Astrocyte (in vitro differentiated cells and primary cell): ENCODE measurements at places on chromosomes 16 and 17.
A peak's percentile ranks its signal among the peaks of the same experiment; 100 is the strongest.

GRCh38 chr17:3809135-3809534 lies 8.1 kb upstream of the ITGAE start:
- DNase-seq: no peak

DNA sequence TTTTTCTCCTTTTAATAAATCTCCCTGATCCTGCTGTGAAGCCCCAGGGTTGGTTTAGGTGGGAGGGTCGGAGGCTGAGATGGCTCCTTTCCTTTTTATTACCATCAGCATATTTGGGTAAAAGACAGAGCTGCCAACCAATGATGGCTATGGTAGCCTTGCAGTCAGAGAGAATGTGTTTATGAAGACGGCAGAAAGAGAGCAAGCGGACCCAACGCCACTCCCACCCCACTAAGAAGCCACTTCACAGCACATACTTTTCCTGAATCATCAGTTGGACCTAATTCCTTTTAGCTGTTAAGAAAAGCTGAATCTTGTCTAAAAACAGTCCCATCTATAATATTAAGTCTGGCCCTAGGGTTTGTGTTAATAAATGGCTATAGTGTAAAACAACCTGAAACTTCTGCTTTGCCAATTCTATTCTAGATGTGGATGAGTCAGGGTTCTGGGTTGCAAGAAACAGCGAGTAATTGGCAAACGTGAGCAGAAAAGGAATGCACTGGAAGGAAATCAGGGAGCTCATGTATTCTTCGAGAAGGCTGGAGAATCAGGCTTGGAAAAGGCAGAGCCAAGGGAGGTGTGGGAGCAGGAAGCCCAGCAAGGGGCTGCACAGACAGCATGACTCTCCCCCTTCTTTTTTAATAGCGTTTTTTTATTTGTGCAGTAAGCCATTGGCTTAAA lies 34.0 kb upstream of the PRKCA start:
- peak; percentile 93 for DNase-seq

- no peak for DNase-seq
Measured at GRCh38 chr16:79500286-79500685, 100.3 kb downstream of the MAF start.

DNA sequence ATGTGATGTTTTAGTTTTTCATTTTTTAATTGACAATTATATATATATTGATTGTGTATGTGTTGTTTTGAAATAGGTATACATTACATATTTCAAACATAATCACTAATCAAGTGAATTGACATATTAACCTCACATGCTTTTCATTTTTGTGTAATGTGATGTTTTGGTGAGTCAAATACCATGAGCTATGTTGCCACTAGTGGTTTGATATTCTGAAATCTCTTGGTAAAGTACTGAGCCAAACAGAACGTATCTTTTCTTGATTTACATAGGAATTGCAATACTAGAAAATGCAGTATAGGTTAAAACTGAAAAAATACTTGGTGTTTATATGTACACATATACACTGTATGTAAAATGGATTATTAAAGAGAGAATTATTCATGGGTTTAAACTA lies 65.2 kb upstream of the SIAH1 start:
- DNase-seq: no peak

DNA sequence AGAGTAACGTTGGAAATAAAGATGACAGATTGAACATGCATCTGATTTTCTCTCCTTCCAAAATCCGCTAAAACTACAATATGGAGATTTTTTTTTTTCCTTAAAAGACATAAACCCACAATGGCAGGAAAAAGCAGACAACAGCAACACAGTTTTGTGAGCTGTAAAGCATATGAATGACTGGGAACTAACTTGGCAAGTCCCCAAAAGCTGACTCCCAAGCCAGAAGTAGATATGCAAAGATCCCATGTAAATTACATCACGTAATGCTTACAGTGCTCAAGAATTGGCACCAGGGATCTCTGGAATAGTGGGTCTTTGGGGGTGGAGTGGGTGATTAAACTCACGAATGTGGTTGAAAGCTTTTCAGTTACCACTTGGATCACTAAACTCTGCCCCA lies 106.6 kb downstream of the ELAC2 start:
- no peak for DNase-seq

DNA sequence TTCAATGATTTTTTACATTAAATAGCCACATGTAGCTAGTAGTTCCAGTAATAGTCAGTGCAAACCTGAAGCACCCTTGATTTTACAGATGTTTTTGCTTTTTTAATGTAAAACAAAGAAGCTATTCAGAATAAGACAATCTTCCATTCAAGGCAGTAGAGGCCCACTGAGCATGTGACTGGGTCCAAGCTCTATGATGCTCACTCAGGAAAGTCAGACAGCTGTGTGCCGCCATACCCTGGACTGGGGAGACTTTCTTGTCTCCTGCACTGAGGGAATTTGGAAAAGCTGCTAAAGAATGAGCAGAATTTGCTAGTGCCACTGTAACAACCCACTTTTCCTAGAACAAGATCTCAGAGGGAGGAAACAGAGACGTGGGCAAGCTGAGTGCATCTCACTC lies 11.5 kb downstream of the CENPN start:
- no peak for DNase-seq

GRCh38 chr17:68061512-68062313 lies 26.2 kb downstream of the KPNA2 start:
- DNase-seq: no peak

DNA sequence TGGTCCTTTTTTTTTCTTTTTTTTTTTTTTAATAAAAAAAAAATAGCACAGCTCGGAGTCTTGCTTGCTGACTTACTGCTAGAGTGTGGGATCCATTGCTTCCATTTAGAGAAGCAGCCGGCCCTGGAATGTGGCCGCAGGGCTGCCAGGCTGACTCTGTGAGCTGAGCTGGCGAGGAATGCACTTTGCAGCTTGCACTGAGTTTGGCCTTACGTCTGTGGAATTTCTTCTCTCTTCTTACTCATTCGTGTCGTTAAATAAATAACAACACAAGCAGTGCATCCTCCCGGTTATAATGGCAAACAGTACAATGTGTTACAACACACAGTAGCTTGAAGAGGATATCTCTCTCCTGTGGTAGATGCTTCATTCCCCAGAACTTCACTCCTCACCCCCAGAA lies 69.2 kb downstream of the PRKCB start:
- DNase-seq: peak; percentile 41

DNA sequence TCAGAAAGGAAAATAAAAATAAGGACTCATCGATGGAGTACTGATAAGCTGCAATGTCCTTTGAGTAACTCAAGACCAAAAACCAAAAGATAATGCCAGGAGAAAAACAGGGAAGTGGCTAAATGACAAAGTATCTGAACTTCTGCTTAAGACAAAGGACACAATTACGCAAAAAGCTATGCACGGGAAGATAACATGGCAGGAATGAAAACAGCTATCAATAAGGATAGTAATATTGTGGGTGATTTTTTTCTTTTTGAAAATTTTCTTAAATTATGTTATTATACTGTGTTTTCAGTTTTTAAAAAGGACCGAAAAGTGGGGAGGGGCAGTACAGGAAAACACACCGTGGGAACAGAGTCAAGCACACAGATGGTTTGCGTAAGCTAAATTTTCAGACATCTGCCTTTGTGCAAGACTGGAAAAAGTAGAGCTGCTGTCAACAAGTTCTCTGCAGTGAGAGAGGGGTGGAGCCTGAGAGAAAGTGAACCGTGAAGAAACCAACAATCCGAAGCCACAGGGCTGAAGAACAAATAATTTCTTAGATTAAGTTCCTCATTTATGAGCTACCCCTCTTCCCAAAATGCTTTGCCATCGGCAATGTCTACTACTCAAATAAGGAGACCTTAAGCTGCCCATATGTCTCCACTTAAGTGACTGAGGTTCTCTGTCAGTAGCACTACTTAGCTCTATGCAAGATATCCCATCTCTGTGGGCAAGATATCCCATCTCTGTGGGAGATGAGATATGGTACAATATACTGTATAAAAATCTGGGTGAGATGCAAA lies 99.9 kb upstream of the CORO6 start:
- no peak for DNase-seq

DNA sequence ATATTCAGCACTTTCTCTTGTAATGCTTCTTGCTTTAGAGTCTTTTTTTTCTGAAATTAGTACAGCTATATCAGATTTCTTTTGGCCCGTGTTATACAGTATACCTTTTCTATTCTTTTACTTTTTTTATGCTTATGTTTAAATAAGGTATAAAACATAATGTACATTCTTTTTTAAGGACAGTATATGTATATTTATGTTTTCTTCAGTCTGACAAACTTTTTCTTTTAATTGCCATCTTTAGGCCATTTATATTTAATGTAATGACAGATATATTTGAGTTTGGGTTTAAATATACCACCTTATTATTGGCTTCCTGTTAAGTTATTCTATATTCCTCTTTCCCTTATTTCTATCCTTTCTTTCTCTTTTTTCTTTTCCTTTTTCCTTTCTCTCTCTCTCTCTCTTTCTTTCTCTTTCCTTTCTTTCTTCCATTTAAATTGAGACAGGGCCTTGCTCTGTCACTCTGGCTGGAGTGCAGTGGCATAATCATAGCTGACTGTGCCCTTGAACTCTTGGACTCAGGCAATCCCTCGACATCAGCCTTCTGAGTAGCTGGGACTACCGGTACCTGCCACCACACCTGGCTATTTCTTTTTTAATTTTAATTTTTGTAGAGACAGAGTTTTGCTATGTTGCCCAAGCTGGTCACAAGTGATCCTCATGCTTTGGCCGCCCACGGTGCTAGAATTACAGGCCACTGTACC lies 61.7 kb downstream of the WWOX start:
- no peak for DNase-seq

DNA sequence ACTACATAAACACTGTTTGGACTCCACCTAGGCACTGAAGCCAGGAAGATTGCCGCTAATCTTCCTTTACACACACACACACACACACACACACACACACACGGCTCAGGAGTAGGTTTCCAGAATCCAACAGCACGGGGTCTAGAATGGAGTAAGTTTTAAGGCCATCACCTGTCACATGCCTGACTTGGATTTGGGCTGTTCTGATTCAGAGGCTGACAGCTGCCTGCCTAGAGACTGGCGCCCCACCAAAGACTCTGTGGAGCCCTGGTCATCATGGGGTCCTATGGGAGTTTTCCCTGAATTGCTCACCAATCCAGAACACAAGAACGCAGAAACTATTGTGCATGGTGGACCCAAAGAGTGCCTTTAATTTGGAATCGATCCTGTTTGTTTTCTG lies 10.9 kb downstream of the CDRT4 start:
- DNase-seq: no peak

DNA sequence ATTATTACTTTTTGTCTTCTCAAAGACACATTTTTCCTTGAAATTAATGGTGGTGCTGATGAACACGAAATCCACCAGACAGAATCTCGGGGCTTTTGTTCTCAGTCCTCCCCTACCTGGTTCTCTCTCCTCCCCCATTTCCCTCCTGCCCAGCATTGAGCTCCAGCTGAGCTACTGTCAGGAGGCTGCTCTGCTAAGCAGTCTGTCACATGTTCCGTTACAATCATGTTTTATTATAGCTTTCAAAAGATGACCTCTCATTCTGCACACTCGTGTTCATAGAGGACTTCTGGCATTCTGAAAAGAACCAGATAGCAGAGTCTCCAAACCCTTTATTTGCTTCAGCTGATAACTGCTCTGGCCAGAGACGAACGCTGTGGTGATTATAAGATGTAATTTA lies 732.5 kb upstream of the RBFOX1 start:
- no peak for DNase-seq

DNA sequence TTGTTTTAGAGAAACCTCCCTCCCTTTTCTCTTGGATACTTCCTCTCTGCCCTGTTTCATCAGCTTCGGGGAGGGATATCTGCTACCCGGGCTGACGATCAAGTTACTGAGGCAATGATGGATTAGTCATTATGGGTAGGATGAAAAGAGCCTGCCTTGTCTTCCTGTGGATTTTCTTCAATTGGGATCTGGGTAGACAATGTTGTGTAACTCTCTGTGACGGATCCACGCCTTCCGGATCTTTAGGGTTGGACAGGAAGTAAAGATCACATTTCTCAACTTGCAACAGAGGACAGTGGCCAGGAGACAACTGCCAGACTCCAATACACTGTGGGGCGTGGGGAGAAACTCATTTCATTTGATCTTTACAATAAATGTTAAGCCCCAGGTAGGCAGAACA lies 11.3 kb upstream of the CHST6 start:
- peak; percentile 58 for DNase-seq

GRCh38 chr16:8346294-8346693 lies 244.0 kb downstream of the TMEM114 start:
- no peak for DNase-seq

DNA sequence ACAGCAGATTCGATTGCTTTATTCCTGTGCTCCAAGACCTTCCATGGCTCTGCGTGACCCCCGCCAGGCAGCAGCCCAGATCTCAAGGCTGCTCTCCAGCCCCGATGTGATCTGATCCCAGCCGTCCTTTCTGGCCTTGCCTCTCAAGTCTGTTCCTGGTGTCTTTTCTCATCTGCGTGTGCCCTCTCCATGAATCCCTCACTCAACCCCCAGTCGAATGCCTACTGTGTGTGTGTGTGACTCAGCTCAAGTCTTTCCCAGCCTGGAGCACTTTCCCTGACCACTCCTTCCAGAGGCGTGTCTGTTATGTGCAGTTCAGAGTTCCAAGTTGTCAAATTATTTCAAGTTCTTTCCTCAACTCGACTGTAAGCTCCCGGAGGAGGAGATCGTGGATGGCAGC lies 64.0 kb downstream of the MRM1 start:
- DNase-seq: peak; percentile 10

DNA sequence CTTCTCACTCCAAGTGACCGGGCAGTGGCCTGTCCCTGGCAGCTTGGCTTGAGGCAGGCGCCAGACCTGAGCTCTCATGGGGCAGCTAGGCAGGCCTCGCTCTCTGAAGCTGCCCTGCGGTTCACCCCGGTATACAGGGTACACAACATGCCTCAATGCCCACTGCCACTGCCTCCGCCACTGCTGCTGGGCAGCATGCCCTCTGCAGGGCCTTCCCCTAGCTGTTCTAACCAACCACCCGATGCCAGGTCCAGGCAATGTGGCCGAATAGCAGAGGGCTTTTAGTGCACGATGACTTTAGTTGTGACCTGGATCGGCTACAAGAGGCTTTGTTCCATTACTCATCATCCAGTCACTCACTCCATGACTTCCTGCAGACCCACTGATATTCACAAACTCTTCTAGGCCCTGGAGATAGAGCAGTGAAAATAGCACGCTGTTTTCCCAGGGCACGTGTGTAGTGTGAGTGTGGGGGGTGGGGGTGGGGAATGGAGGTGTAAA lies 19.7 kb downstream of the CDC42EP4 start:
- DNase-seq: peak; percentile 77

DNA sequence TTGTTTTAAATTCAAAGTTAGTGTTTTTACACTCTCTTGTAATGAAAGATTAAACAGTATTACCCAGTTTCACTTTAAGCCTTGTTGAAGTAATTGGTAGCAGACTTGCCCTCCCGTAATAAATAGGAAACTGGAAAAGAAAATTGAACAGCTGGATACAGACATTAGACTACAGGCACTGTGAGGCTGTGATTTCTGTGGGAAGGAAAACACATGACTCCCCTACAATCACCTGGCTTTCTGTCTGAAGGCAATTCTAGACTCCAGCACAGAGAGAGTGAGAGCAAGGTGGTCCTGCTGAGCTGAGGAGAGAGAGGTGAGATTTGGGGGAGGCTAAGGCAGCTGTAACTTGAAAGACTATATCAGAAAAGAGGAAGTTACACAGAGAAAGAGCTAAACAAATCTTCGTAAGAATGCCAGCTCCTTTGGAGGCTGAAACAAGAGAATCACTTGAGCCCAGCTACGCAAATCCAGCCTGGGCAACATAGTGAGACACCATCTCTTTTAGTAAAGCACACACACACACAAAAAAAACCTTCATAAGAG lies 57.8 kb upstream of the CDYL2 start:
- DNase-seq: no peak

GRCh38 chr17:46916211-46916610 lies 6.7 kb upstream of the GOSR2 start:
- DNase-seq: peak; percentile 21

GRCh38 chr17:63486317-63487013 lies 9.6 kb downstream of the ACE start:
- no peak for DNase-seq
